ENCODE measurements at places on chromosomes 6 and 20.

DNA sequence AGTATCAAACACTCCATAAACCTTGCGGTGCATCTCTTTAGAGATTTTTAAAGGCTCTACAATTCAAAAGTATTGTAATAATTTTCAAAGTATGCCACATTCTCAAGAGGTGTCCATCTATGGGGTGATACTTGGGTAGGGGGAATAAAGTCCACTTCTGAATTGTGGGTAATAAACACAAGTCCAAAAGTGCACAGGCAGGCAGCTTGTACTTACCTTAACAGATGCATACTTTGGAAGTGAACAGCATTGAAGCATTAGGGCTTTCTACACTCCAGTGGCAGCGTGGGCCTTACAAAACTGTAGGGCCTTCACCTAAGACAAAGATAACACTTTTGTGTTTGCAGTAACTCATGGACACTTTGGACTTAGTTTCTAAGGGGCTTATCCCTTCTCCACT, 58.6 kb downstream of the AIG1 start:
- no peak for DNase-seq

GRCh38 chr6:163814494-163815364, 400.2 kb downstream of the QKI start:
- DNase-seq = peak; percentile 67

- DNase-seq = no peak
These were observed 1102.8 kb upstream of the GJE1 start for GRCh38 chr6:141029908-141030307.

DNA sequence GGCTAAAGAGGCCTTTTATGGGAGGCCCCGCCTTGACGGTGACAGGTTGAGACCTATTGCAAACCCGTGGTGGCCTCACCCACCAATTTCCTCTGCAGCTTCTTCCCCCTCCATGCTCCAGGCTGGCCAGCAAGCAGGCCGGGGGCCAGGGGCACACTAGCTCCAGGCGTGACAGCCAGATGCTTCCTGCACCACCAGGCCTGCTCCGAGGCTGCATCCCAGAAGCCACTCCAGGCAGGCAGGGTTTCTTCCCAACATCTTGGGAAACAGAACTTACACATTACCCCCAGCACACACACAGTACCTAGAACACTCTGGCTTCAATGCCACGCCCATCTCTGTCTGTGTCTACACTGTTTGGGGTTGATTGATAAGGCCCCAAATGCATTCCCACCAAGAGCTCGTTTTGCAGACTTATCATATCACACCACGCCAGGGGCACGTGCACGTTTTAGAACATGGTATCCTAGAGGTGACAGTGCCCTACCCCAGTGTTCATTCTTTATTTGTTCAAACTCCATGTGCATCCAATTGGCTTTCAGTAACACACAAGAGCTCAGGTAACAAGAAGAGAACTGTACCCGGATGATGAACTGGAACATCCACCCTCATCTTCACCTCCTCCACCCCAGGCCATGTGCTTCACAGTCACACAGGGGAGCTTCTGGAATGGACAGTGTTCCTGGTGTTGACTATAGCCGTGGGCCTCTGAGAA, 221.4 kb upstream of the RREB1 start:
- DNase-seq = no peak

DNA sequence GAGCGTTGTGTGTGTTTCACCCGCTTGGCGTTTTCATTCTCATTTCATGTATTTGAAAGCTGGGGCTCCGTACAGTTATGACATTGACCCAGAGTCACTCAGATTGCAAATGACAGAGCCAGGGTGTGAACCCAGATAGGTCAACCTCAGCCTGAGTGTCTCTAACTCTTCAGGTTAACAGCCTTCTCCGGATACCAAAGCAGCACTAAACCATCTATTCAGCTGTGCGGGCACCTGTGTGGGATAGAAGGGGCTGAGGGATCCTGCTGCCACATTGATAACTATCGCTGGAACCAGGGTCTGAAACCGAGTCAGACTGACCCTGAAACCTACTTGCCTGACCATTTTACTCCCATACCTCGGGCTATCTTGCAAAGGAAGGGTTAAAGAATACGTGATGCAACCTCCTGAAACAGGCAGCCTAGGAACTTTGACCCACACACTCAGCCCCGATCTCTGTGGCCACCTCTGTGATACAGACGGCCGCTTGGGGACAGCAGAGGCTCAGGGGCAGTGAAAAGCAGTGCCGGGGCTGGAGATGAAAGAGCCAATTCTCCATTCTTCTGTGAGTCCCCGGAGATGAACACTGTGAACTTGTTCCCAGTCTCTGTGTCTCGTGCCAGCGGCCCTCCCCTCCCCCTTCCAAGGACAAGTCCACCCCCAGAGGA, 233.5 kb upstream of the QKI start:
- no peak for DNase-seq

DNA sequence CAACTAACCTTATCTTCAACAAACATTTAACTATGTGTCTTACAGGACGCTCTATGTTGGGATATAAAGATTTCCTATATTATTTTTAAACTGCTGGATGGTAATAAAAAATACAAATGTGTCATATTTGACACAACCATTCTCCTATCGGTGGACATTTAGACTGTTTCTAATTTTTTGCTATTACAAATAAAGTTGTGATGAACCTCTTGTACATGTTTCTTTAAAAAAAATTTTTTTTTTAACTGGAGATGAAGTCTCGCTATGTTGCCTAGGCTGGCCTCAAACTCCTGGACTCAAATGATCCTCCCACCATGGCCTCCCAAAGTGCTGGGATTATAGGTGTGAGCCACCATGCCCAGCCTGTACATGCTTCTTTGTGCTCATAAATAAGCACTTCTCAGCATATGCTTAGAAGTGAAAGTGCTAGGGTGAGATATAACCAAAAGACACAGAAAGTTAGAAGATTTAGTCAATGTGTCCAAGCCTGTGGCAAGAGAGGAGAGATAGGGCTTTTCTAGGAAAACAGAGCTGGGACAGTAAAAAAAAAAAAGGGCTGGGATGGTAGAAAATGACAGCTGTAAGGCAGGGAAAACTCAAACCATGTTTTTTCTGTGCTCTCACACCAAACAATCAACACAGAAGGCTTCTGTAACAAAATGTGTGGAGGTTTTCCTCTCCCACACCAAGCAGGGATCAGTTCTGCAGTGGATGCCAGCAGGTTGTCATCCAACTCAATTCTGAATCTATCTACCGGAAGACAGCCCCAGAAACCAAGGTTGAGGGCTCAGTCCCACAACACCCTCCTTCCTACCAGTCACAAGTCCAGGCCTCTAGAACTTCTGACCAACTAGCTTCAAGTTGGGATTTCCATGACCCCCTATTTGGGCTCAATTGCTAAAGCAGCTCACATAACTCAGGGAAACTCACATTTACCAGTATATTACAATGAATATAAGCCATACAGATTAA, 70.0 kb upstream of the SMIM29 start:
- no peak for DNase-seq

- DNase-seq = no peak
These were observed 23.7 kb downstream of the POM121L2 start for GRCh38 chr6:27288136-27289044.

DNA sequence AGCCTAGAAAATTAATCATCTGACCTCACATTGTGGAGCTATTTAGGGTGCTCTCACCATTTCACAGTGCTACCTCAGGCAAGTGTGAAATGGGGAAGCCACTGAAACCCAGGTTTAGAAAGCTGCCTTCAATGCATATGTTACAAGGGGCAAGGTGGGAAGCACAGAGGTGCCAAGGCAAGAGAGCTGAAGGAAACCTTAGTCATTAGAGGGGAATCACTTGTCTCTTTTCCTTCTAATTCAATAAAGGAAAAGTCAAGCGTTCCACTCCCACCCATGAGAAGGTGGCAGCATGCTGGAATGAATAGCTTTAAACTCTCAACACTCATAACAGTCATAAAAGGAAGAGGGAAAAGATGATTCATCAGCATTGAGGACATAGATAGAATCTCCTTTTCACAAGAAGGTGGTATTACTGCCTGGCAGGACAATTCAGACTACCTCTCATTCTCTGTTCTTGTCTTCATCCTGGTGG, 251.9 kb upstream of the IRAK1BP1 start:
- no peak for DNase-seq
